Activated CD8-positive, alpha-beta memory T cell treated with anti-CD3 and anti-CD28 coated beads for 48 hours (primary cell): ENCODE measurements at places on chromosomes 2 and 18.
A peak's percentile ranks its signal among the peaks of the same experiment; 100 is the strongest.

DNA sequence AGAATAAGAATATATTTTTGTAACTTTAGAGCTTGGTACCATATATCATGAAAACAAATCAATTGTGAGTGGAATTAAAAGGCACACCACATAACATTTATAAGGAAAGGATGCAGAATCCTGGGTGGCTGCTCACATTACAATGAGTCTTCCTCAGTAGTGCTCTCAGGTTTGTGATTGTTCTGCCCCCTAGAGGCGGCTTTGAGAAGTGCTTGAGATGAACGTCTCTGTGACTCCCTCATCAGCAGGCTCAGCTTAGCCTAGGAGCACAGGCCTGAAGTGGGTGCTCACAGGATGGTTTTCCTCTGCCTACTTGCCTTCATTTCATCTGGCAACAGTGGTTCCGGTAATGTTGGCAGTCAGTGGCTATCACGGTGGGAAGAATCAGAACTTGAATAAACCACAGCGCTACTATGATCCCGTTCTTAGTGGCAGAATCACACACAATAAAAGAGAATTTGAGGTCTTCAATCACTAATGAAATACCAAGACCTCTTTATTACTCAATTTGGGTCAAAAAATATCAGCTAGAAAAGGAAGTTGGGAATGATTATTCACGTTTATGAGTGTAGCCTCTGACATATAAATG lies 38.1 kb upstream of the B4GALT6 start:
- peak; percentile 55 for DNase-seq

GRCh38 chr2:63738019-63738418 lies 103.7 kb upstream of the UGP2 start:
- DNase-seq: no peak

DNA sequence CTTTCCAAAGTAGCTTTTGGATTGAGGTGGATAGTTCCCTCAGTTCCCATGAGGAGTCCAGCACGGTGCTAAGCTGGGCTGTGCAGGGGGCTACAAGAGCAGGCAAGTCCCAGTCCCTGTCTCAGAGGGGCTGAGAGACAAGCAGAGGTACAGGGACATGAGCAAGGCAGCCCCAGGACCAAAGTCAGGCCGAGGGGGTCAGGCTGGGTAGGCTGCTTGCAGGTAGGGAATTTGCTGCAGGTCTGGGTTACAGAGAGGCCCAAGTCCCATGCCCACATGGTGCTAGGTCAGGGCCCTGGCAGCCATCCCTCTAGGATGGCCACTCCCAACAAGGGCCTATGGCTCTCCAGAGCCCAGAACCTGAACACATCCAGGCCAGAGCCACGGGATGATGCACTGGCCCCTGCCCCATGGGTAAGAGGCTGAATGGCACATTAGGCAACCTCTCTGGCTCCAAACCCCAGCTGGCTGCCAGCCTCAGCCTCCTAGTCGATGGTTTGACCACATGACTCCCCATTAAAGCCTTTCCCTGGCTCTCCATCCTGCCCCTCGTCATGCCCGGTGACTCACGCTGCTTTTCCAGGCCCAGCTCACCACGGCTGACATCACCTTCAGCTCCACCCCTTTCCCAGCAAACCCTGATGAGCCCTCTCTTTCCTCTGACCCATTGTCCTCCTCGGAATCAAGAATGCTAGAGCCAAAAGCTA lies 83.7 kb downstream of the SDC1 start:
- DNase-seq: no peak

GRCh38 chr2:80700961-80701360 lies 396.4 kb upstream of the LRRTM1 start:
- DNase-seq: no peak

DNA sequence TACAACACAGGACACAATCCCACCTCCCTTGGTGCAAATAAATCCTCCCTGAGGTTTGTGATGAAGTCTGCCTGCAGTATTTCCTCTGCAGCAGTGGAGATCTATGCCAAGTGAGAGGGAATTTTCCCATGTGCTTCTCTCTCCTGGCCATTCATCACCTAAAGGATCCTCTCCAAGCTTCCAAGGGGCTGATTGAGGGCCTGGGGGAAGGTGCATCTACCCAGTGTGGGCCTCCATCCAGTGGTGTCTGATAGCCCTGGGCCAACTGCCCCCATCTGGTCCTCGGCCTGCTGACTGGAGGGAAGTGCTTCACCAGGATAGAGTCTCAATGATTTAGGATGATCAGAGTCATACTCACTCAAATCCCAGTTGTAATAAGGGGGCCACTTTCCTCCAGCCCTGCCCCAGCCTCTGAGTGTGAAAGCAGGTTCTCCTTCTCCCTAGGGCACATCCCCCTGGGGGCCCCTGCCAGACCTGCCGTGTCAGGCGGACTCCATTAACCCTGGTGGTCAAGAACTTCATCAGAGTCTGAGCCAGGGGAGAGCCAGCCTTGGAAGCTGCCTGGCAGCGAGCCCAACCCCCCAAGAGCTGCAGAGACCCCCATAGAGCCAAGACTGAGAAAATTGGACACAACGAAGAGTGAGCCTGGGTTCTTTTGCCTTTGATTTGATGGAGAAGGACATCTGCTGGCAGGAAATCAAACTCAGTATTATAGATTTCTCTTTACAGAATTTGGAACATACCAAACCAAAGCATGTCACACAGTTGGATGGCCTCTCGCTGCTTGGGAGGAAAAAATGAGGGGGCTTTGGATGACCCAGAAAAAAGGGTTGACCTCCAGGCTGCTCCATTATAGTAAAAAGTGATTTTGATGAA lies 509.6 kb downstream of the CMPK2 start:
- DNase-seq: no peak

GRCh38 chr2:208479342-208479741 lies 72.8 kb downstream of the PTH2R start:
- DNase-seq: no peak

DNA sequence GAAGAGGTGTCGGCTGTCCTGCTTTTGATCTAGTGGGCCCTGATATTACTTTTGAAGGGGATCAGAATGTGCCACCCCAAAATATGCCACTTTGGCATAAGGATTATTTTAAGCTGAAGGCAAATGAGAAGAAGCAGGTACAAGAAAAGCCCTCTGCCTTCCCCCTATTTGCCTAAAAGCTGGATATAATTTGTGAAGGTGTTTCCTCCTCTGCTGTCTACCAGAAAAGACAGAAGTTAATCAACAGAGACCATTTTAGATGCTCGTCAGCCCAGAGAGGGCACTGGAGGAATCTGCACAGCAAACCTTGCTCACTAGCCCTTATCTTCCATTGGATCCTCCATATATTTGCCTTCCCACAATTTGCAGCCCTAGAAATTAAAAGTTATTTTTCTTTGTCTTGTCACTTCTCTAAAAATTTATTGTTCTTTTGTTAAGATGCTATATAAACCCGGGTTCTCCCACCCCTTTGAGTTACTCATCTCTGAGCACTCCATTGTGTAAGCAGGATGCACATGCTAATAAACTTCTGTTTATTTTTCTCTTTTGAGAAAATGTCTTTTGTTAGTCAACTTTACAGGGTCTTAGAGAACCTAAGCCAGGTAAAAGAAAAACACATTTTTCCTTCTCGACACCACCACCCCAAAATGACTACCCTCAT lies 163.2 kb upstream of the SLC1A4 start:
- no peak for DNase-seq

GRCh38 chr2:150138587-150138986 lies 348.9 kb downstream of the RND3 start:
- DNase-seq: no peak

- no peak for DNase-seq
These were observed 40.2 kb upstream of the COPS8 start for GRCh38 chr2:237045449-237045848.

- no peak for DNase-seq
These were observed 237.6 kb upstream of the HDAC4 start for GRCh38 chr2:239638376-239638775.

DNA sequence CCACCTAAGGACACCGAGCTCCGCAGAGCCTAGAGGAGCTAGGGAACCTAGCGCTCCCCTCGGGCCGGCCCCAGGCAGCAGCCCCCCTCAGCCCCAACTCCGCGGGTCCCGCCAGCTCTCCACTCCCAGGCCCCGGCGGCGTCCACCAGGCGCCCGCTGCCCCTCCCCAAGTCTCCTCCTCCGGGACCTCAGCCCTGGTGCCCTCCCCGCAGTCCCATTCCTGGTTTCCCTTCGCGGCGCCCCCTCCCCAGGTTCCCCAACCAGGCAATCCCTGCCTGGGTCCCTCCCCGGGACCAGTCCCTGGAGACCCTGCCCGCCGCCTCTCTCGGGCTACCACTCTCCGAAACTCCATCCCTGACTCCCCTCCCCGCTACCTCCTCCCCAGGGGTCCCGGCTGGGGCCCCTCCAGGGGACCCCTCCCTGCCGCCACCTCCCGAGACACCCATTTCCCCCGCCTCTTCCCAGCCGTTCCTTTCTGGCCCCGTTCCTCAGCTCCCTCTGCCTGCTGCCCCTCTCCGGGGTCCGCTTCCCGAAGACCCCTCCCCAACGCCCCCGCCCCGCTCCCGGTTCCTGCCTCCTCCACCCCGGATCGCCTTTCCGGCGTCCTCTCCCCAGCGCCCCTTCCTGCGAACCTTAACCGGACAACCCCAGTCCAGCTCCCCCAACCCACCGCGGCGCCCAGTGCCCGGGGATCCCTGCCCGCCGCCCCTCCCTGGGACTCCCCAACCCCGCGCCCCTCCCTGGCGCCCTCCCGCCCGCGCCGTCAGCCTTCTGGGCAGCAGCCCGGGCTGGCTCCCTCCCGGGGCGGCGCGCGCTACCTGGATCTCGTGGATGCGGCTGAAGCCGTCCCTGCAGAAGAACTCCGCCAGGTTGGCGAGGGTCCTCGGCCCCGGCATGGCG lies 678 bp downstream of the CYP27C1 start:
- no peak for DNase-seq

- no peak for DNase-seq
These were observed 397.8 kb downstream of the NBAS start for GRCh38 chr2:15163326-15163725.

DNA sequence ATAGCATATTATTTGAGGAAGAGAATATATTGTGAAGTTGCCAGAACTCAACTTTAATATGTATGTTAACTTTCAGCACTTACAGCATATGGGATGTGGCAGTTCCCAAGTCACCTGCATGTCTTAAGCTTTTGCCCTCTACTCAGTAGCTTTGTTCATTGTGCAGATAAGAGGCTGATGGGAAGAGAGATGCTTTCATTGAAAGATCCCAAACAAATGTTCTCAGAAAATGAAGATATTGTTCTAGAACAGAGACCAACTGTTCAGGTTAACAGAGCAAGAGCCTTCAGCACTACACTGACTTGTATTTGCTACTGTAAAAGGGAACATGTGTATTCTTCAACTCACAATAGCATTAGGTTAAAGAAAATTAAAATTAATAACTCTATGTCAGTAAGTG lies 28.1 kb downstream of the GAREM1 start:
- DNase-seq: no peak

- DNase-seq: no peak
These were observed 325.1 kb upstream of the RAB6C start for GRCh38 chr2:129654331-129654730.

GRCh38 chr2:139359818-139360217 lies 579.6 kb upstream of the NXPH2 start:
- no peak for DNase-seq

DNA sequence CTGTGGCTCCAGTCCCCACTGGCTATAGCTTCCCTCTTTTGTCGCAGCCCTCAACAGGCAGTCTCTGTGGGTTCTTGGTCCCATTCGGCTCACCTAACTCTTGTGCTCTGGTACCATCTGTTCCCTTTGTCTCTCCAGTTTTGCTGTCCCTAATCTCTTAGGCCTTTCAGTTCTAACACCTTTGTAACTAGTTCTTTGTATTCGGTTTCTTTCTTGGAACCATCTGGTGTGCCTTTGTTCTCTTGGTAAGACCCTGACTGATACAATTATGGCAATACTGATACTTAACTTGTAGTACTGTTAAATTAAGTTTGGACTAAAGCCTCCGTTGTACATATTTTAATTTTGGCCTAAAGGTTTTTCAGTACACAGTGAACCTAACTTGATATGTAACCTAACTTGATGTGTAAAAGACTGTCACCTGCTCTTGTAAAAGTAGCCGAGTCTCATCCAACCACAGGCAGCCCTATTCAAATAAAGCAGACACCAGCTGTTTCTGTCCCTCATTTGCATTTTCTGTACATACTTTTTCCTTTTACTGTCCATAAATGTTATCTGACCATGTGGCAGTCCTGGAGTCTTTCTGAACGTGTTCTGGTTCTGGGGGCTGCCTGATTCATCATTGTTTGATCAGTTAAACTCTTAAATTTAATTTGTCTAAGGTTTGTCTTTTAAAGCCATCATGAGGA lies 4.8 kb upstream of the MRPL44 start:
- DNase-seq: no peak

DNA sequence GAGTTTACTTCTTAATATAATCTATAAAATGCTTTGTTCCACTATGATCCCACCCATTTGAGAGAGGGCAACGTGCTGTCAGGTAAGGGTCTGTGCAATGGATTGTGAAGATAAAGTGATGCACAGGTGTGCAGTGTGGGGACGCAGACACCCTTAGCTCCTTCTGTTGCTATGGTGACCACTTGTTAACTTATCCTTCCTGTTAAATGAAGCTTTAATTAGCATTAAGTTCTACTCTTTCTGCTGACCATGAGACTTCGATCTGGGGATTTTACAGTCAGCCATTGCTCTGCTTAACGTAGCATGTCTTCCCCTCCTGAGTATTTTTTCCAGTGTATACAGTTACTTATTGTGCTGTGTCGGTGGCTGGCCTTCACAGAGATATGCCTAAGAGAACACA lies 23.1 kb upstream of the ALKAL2 start:
- no peak for DNase-seq

GRCh38 chr2:157192445-157193423 lies 64.8 kb upstream of the GALNT5 start:
- DNase-seq: no peak

- DNase-seq: no peak
These were observed 32.2 kb downstream of the QPCT start for GRCh38 chr2:37376421-37377186.

DNA sequence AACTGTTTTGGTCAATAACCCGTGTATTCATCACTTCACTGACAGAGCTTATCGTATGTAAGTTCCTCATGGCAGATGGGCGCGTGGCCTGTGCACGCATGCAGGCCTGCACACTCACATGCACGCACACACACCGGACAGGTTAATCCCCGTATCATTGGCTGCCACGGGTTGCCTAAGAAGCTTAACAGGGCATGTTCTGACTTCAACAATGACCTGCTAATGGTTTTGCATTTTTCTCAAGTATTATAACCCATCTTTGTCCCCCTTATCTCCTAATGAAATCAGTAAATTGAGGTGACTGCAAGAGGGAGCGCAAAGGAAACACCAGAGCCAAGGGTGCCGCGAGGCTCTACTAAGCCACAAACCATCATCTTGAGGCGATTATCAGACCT lies 399.0 kb upstream of the ID2 start:
- DNase-seq: no peak
